ENCODE measurements at places on chromosomes 6 and 20.

- DNase-seq, result no peak
Observed at GRCh38 chr20:14410869-14411555, 73.6 kb upstream of the FLRT3 start.

- no peak for DNase-seq
Observed at GRCh38 chr6:45428727-45429126, 51.0 kb upstream of the SUPT3H start.

DNA sequence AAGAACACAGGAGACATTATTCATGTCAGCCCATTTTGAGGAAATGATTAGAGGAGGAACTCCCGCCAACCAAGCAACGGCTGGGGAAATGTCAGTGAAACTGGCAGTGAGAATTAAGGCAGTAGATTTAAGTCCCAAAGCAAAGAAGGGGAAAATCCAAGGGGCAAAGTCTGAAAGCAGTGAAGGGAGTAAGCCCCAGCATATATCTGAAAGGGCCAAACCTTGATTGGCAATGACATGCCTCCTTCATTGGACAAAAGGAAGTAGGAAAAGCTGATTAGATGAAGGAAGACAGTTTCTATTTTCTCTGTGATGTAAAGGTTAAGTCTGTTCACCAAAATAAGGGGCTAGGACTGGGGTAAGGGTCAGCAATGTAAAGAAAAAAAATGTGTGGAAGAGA, 190.3 kb downstream of the RNF144B start:
- DNase-seq, result no peak

DNA sequence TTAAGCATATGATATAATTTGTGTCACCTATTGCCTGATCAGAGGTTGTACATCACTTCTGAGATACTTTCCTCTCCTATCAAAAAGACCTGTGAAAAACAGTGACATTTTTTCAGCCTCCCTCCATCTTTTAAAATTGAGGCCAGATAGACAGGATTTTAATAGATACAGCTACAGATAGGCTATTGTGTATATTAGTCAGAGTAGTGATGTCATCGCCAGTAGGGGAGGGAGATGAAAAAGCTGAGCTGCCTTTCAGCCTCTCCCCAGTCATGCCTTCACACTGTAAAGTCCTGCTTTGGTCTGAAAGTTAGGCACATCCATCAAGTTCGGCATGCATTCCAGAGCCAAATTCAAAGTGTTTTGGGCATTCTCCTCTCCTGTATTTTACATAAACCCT, 7.9 kb upstream of the PABPC1L start:
- no peak for DNase-seq

- DNase-seq, result peak; percentile 52
Observed at GRCh38 chr6:797479-798077, 104.6 kb upstream of the EXOC2 start.

GRCh38 chr6:29850011-29850553, 22.5 kb downstream of the HLA-G start:
- no peak for DNase-seq

DNA sequence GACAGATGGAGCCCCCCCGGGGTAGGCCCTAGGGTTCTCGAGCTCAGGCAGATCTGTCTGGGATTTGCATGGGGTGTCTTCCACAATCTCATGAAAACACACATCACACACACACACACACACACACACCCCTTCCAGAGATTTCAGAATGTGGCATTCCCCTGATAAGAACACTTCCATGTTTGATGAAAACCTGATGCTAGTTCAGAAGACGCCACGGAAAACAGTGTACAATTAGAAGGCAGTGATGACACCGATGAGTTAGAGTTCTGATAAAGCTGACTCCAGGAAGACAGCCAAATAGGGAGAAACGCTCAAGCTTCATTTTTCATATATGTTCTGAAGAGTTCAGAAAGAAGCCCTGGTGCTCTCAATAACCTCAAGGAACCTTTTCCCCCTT, 438.7 kb upstream of the JARID2 start:
- no peak for DNase-seq

- no peak for DNase-seq
Observed at GRCh38 chr6:10613077-10613476, 81.3 kb downstream of the C6orf52 start.

DNA sequence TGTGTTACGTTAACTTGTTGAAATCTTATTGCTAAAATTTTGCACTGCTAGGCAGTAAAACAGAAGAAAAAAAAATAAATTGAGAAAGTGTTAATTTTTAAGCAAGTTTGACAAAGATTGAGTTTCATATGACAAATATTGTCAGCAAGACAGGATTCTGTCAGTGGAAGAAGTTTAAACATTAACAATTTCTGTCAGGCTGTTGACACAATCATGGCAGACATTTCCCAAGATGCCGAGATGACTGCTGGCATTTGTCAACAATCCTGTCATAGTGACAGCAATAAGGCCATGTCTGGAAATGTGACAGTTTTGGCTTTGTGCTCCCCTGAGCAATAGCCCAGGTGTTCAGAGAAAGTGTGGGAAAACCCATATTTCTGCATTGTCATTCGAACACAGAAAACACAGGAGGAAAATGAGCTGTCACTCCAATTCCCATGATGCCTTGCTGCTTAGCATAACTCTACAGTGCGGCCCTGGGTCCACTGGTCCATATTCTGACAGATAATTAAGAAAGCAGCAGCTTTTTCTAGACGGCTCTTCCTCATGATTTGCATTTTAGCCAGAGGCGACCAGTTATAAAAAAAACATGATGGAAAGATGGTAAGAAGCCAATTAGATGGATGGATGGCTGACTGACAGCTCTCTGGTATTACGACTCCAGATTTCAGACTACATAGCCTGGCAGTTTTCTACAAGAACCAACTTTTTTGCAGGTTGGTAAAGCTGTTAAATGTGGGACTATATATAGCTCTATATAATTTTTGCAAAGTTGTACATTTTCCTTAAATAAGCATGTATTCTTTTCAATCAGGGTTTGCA, 43.6 kb upstream of the DEFB112 start:
- no peak for DNase-seq

- no peak for DNase-seq
Observed at GRCh38 chr6:53433951-53434285, 85.2 kb upstream of the ELOVL5 start.

GRCh38 chr6:96465321-96465903, 56.2 kb upstream of the UFL1 start:
- no peak for DNase-seq

DNA sequence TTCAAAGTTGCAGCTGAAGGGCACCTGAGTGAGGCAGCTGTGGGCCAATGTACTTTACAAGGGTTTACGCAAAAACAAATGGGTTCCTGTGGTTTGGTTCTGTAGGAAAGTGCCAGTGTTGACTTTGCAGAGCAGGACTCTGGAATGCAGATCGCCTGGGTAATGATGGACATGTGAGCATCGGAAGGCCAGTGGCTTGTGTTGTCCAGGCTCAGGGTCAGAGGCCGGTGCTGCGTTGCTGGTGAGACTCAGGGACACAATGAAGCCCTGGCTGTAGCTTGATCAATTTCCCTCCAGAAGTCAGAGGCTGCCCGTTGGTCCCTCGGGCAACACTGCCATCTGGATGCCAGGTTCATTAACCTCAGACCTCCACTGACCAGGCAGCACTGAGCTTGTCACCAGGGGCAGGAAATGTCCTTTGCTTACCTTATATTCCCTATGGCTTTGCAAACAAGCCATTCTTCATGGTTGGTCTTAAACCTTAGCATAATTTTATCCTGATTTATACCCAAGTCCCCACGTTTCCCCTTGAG, 753.4 kb downstream of the QKI start:
- DNase-seq, result no peak

DNA sequence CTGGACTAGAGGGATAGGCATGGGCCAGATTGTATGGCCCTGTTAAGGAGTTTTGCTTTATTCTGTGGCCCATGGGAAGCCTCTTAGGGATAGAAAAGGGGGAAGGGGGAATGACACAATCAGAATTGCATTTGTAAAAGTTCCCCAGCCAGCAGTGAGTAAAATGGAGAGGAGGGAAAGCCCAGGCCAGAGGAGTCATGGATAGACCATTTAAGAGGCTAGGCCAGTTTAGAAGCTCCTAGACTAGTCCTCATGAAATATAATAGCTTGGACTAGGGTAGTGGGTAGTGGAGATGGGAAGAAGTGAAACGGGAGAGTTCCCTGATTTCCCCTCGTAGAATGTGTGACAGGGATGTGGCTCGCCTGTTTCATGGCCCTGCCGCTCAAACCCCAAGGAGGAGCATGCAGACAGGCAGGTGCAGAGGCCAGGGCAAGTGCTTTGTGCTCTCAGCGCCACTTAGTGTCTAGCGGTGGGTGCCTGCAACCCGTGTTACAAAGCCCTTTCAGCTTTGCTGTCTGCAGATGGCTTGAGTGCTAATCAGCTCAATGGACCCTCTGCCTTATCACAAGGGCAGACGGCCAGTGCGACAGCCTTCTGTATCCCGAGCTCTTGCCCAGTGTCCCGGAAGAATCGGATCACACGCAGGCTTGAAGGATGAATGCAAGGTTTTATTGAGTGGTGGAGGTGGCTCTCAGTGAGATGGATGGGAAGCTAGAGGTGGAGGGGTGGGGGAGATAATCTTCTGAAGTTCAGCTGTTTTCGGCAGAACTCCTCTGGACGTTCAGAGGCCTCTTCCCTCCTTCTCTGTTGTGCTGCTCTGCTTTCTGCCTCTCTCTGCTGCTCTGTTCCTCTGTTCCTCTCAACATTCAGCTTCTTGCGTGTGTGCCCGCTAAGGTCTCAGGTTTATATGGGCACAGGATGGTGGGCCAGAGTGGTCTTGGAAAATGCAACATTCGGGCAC, 141.1 kb downstream of the CEP57L1 start:
- DNase-seq, result no peak

DNA sequence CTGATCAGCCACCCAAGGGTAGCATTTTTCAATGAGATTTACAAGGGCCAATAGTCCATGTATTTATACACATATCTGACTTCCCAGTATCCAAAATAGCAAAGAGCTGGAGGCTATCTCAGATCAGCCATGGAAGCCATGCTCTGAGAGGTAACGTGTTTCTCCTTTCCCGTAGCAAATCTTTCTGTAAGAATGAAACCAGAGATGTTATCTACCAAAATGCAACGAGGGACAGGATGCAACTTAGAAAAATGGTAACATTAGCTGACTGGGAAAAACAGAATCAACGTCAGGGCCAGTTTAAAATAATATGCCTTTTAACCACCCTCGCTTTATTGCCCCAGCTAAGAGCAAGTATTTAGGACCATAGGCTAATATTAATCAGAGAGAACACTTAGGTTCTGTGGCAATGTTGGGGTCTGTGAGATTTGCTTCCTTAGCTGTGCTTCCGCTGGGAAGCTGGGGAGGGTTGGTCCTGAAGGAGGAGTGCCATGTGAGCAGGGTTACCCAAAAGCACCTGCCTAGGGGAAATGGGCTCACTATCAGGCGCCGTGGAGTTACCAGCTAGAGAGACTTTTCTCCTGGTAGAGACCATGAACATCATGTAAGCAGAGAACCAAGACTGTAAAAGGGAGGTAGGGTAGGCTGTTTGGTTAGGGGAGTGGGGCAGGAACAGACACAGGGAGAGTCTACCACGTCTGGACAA, 1.2 kb downstream of the ZNF831 start:
- DNase-seq, result no peak

Data from HFF-Myc (cell line).